ENCODE measurements at places on chromosomes 12 and 14. TPM values are rescaled to one million over a fixed set of nuclear protein-coding genes. Genes with fewer than 3 reads are reported as not detected.

Gene MEG3
- 0.13 TPM for total RNA-seq

Gene KIF21A
- 44.6 TPM for total RNA-seq

Gene KRT72
- total RNA-seq: not detected

Gene CLEC4C
- total RNA-seq: not detected

DNA sequence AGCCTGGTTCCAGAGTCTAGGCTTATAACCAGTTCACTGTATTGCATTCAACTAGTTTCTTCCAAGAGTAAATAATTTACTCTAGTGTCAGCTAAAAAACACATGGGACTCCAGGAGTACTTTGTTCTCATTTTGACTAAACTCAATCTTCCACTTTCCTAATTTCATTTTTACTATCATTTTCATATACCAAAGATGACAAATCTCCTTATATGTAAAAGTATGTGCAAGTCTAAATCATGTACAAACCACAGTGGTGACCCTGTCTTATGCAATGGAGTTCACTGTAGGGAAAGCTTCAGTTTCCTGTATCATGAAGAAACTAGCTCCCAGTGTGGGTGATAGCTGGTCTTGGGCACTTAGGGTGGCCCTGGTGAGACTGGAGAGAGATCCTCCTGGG, 151.6 kb downstream of the HELB start:
- DNase-seq: no peak

GRCh38 chr14:56292970-56293369, 174.8 kb downstream of the PELI2 start:
- no peak for DNase-seq

GRCh38 chr12:1174659-1175058, 183.6 kb downstream of the ERC1 start:
- no peak for DNase-seq

Gene IGF1
- 1.4 TPM for total RNA-seq

Gene CABP1
- 0.13 TPM for total RNA-seq

- no peak for DNase-seq
Measured at GRCh38 chr12:126430921-126431320, 1365.7 kb downstream of the AACS start.

GRCh38 chr12:112537710-112538396, 119.1 kb downstream of the PTPN11 start:
- no peak for DNase-seq

DNA sequence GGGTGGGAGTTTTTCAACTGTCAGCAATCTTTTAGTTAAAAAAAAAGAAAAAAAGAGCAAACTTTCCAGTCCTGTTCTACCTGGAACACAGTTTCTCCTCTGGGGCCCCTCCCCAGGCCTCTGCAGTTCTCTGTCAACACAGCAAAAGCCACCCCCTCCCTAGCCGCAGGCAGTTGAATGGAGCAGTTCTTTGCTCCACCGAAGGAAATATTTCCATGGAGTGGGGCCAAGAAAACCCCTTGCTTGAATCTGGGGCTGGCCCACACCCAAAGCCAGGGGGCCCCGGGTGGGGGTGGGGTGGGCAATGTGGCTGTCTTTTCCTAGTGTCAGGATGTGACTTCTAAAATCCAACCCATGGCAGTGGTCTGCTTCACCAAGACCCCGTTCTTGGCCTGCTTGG, 5.0 kb upstream of the MEG3 start:
- no peak for DNase-seq

Gene REP15
- total RNA-seq: not detected

DNA sequence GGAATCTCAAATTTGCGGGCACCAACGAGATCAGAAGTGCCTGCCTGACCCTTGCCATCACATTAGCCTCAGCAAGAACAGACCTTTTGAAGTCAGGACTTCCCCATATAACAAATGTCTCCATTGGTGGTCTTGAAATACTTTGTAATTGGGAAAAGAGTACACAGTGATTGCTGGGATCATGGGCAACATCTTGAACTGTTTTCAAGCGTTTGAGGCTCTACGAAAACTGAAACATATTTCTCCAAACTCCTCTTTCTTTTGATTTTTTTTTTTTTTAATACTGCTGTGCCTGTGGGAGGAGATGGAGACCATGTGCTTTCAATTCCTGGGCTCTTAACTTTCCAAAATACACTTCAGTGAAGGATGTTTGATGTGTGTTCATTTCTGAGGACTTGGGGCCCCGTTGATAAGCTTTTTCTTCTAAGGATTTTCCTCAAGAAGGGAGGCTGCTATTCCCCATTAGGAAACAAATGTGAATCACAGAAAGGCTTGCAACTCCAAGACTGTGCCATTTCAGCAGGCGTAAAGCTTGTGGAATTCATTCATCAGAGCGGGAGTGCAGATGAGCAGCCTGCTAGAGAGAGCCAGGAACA, 94.5 kb downstream of the TMEM132C start:
- DNase-seq: no peak

DNA sequence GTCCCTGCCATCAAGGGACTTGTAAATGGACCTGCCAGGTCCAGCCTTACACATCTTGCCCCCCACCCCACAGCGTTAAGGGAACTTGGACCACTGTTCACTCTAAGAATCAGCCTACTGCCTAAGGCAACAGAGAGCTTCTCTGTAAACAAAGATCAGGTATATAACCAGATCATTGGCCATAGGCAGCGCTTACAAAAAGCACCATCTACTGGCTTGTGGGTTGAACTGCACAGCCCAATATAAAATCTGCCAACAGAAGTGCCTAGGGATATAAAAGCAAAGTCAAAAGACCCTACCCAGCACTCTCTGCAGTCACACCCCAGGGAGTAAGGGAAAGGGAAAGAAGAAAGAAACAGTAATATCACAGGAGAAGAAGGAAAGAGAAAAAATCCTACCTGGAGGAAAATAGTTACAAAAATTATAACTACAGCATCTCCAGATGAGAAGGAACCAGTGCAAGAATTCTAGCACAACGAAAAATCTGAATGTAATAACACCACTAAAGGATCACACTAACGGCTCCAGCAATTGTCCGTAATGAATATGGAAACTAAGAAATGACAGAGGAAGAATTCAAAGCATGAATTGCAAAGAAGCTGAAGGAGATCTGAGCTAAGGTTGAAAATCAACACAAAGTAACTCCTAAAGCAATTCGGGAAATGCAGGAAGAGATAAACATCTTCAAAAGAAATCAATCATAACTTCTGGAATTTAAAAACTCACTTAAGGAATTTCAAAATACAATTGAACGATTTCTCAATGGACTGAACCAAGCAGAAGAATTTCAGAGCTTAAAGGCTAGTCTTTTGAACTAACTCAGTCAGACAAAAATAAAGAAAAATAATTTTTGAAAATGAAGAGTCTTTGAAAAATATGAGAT, 95.2 kb upstream of the PCED1B start:
- no peak for DNase-seq

DNA sequence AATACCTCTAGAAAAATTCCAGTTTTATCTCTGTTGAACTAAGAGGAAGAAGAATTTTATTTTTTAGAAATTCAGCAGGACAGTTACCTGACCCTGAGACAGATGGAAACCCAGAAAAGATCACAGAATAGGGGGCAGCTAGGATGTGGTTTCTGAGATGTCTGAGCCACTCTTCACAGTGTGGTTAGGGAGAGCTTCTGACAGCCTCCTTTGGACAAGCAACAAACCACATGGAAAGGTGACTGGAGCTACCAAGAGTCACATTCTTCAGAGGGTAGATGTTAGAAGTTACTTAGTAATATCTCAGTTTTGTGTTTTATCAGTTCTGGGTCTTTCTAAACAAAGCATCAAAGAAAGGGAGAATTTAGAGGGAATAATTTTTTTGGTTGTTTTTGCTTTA, 117.3 kb upstream of the NAP1L1 start:
- DNase-seq: no peak

DNA sequence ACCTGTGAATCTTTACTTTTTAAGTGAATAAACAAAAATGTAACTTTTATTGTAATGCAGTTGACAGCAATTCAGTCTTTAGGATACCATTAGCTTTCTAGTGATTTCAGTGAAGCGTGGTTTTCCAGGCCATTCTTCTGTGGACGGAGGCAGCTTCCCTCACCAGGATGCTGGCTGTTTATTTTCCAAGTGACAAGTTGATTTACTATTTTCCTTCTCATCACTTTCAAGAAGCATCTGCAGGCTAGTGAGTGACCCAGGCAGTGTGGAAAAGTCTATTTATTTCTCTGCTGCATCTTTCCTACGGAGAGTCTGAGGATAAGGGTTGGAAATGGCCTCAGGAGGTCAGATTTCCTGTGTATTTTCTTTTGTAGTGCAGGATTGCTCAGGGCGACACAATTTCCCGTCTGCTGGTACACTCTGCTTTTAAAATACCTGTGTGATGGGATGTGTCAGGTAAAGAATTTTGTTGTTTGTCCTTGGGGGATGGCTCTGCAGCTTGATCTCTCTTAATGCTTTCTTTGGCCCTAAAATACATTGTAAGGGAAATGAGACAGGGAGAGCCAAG, 467.8 kb downstream of the NRXN3 start:
- DNase-seq: no peak

Gene DDX47
- total RNA-seq: 106 TPM

GRCh38 chr12:39359645-39360044, 83.3 kb downstream of the KIF21A start:
- DNase-seq: no peak

Gene SP1
- 61.1 TPM for total RNA-seq

Gene KLRB1
- 7.6 TPM for total RNA-seq

- DNase-seq: no peak
Measured at GRCh38 chr12:4082809-4083403, 190.7 kb upstream of the CCND2 start.

- DNase-seq: no peak
Measured at GRCh38 chr12:526089-526488, 66.3 kb downstream of the B4GALNT3 start.

- no peak for DNase-seq
Measured at GRCh38 chr14:26379951-26380350, 217.9 kb downstream of the NOVA1 start.

Gene CPNE6
- not detected for total RNA-seq

Gene BAZ1A
- total RNA-seq: 70.5 TPM

DNA sequence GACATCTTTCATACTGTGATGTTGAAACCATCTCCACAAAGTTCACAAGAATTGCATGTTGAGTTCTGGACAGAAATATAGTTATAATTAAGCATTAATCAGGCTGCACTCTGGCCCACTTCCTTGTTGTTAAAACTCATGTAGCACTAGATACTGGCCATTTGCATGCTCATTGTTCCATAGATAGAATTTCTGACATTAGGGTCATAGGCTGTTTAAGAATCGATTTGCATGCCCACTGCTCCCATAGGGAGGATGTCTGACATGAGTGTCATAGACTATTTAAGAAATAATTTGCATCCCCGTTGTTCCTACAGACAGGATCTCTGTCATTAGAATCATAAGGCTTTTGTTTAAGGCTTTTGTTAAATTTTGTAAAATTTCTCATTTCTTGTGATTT, 50.2 kb downstream of the MYF5 start:
- DNase-seq: no peak

DNA sequence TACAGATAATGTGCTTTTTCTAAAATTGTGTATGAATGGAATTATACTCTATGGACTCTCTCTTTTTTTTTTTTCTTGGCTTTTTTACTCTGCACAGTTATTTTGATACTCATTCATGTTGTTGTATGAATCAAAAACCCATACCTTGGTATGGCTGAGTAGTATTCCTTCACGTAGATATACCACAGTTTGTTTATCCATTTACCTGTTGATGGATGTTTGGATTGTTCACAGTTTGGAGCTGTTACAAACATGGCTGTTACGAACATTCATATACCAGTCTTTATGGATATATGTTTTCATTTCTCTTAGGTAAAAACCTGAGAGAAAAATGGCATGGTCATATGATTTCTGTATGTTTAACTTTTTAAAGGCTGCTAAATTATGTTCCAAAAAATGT, 43.2 kb downstream of the TMTC3 start:
- DNase-seq: no peak
